Cardiac muscle cell (in vitro differentiated cells and primary cell): ENCODE measurements at places on chromosomes 7 and 10.

DNA sequence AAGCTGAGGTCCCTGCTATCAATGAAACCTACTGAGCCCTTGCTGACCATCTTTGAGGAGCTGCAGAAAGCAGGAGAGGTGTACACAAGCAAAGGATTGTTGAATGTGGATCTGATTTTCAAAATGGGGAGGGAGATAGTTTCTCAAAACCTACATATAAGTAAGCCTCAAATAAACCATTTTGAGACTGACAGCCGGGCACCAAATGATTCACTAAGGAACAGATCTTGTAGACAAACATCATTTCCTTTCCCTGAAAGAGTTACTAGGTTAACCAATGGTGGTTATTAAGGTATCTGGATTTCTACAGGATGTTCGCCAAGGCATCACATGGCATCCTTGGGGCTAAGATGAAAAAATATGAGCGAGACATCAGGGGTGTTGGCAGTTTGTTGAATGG, 24.5 kb upstream of the RHOBTB1 start:
- no peak overlapping the region for H3K4me3 ChIP-seq
- no peaks in the 10 kb centered on the region for H3K27me3 ChIP-seq
- H3K27ac ChIP-seq, result no peak overlapping the region
- H3K4me1 ChIP-seq, result no peaks in the 10 kb centered on the region
- DNase-seq, result no peak

DNA sequence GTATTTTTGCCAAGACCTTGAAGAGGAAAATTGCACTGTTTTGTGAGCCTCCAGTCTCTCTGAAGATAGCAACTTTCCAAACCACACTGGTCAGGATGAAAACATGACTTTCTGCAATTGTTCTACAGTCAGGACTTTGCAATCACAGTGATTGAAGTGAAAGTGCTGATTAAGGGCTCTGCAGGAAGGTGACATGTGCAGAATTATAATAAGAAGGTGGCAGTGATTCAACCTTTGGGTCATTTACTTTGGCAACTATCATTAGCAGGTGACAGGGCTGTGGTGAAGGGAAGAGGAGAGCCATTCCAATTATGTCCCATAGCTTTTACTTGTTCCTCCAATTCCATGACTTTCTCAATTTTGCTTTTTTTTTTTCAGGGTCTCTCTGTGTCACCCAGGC, 350.0 kb upstream of the FZD8 start:
- no peak overlapping the region for H3K27ac ChIP-seq
- no peak overlapping the region for H3K4me3 ChIP-seq
- no peaks in the 10 kb centered on the region for H3K27me3 ChIP-seq

DNA sequence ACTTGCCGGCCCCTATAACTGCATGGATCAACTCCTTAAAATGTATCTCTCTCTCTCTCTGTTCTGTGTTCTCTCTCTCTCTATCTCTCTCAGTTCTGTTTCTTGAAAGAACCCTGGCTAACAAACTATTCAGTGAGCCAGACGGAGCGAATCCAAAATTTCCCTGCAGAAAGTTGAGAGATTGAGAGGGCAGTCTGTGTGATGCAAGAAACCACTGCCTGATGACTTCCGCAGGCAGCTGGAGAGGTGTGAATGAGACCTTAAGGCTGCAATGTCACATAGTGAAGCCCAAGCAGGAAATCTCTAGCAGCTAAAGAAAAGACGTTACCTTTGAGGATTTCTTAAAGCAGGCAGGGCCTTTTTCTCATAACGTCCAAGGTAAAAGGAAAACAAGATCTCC, 17.3 kb downstream of the FAM107B start:
- H3K4me3 ChIP-seq, result no peak overlapping the region
- no peak for DNase-seq
- H3K4me1 ChIP-seq, result no peaks in the 10 kb centered on the region
- H3K27ac ChIP-seq, result no peak overlapping the region
- H3K27me3 ChIP-seq, result no peaks in the 10 kb centered on the region

GRCh38 chr7:11613292-11613930, 218.6 kb downstream of the THSD7A start:
- H3K27ac ChIP-seq, result no peak overlapping the region
- H3K27me3 ChIP-seq, result no peaks in the 10 kb centered on the region
- H3K4me1 ChIP-seq, result no peaks in the 10 kb centered on the region
- H3K36me3 ChIP-seq, result no peaks in the 10 kb centered on the region

GRCh38 chr7:5630670-5631069, 150.8 kb downstream of the RNF216 start:
- no peak overlapping the region for H3K4me3 ChIP-seq
- peaks cover 25% of the 10 kb centered on the region for H3K4me1 ChIP-seq
- H3K27ac ChIP-seq, result no peak overlapping the region
- no peaks in the 10 kb centered on the region for H3K27me3 ChIP-seq
